ENCODE measurements at places on chromosomes 5 and 9.

- no peak for DNase-seq
Measured at GRCh38 chr9:103615994-103616393, 478.1 kb upstream of the SMC2 start.

DNA sequence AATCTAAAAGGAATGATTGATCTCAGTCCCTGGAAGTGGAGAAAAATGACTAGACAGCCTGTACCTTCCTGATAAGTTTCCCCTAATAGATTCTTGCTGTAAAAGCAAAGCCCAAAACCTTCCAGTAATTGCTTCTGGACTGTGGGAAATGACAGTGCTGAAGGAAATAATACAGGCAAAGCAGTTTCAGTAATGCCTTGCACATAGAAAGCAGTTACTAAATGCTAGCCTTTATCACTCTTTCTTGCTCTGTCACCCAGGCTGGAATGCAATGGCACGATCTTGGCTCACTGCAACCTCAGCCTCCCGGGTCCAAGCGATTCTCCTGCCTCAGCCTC, 50.3 kb downstream of the MAP1B start:
- no peak for DNase-seq

DNA sequence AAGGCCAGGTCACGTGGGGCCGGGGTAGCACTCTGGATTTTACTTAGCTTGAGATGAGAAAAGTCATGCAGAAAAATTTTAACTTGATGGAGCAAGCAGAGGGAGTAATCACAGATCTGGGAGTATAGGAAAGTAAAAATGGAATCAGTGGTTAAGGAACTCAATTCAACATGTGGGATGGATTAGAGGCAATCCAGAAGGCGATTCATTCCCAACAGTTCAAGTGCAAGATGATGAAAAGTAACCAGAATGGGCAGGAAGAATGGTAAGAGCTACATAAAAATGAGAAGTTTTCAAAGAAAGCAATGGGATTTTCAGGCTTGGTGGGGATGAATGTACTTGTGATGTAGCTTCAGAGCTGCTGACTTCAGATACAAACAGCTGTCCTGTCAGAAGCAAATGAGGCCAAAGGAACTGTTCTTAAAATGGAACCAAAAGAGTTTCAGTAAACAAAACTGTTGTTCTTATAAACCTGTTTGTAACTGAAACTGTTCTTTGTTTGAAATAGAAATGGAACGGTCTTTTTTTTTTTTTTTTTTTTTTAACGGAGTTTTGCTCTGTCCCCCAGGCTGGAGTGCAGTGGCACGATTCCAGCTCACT, 5.6 kb upstream of the SEC24A start:
- DNase-seq = no peak

DNA sequence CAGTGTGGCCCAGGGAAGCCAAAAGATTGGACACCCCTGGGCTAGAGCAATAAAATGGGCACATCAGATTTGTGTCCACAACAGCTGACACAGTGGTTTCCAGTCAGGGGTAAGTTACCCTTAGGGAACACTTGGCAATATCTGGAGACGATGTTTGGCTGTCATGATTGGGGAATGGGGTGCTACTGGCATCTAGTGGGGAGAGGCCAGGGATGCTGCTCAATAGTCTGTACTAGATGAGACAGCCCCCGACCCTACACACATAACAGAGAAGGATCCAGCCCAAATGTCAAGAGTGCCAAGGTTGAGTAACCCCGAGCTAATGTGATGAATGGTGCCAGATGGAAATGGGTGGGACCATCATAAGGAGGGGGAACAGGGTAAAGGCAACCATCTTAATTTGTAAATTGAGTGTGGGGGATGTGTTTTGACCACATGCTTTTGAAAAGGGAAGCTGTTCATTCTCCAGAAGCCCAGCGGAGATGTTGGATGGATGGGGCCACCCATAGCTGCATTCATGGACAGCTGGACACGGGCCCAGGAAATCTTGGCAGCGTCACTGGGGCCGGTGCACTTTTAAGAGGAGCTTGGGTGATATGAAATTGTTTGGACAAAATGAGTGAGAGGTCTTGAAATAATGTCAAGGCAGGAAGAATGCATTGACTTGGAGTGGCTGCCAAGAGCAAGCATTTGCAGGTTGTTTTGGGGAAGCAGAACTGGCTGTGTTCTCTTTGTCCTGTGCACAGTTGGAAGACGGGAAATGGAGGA, 33.4 kb downstream of the SYK start:
- no peak for DNase-seq

DNA sequence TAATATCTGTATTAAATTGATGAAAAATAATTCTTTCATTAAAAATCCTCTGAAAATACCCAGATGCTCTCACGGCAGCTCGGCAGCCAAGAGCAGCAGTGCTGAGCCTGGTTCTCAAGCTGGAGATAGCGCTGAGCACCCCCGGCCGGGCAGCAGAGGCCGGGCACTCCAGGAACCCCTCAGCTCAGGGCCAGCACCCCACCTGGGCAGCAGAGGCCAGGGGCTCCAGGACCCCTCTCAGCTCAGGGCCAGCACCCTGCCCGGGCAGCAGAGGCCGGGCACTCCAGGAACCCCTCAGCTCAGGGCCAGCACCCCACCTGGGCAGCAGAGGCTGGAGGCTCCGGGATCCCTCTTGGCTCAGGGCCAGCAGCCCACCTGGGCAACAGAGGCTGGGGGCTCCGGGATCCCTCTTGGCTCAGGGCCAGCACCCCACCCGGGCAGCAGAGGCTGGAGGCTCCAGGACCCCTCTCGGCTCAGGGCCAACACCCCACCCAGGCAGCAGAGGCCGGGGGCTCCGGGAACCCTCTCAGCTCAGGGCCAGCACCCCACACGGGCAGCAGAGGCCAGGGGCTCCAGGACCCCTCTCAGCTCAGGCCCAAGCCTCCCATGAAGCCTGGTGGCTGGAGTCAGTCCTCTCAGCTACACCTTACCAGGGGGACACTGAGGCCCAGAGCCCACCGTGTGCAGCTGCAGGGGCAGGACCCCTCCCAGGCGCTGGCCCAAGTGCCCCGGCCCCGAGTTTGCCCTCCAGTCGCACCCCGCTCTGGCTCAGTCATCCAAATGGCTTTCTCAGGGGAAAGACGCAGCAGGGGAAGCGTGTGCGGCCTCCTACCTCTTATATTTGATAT, 21.7 kb downstream of the CLPTM1L start:
- DNase-seq = no peak

DNA sequence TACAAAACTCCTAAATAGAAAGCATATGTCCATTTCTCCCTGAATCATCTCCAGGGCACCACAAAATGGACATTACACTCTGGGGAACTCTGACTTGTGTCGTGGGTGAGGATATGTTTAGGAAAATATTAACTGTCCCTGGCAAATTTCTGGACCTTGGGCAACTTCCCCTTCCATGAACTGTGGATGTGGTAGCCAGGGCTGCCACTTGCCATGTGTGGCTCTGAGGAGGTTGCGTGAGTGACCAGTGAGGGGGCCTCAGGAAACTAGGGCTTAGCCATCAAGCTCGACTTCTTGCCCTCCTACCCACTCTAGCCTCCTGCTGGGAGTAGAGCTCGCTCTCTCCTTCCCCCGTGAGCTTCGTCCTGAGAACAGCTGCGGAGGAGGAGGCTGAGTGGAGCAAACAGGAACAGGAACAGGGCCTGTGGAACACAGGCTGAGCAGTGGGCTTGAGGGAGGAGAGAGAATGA, 13.8 kb upstream of the STC2 start:
- DNase-seq = no peak

DNA sequence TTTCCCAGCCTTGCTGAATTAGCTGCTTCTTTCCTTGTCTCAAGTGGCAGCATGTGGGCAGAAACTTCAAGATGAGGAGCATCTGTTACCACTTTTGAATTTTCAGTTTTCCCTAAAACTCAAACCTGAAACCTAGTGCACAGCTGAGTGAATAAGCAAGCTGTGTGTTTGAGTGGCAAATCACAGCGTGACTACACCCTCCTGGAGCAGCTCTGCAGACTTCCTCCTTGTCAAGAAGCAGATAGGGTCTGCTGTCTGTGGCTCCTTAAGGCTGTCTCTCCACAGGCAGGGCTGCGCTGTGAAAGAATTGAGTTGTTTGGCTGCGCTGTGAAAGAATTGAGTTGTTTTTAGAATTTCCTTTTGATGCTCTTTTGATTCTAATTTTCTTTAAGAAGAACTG, 179.7 kb upstream of the HAPLN1 start:
- DNase-seq = no peak
